ENCODE measurements at places on chromosomes 3 and 15.

DNA sequence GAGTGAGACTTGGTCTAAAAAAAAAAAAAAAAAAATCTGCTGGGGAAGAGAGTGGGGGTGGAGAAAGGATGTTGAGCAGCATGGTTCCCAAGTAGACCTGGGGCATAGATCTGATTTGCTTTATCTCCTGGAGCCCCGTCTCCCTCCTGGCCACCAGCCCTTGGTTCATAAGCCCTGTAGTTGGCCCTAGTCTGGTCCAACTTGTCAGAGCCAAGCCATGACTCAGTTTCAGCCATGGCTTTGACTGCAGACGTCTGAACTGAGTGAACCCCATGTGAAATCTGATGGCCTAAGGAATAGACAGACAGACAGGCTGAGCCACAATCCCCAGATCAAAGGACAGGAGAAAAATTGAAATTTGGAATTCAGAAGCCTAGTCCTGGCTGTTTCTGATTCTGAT is 2.0 kb upstream of the CILP start:
- DNase-seq: no peak

GRCh38 chr15:78697449-78697848 is 56.4 kb upstream of the CHRNB4 start:
- no peak for DNase-seq

GRCh38 chr15:96262097-96262496 is 68.4 kb upstream of the NR2F2 start:
- DNase-seq: no peak

DNA sequence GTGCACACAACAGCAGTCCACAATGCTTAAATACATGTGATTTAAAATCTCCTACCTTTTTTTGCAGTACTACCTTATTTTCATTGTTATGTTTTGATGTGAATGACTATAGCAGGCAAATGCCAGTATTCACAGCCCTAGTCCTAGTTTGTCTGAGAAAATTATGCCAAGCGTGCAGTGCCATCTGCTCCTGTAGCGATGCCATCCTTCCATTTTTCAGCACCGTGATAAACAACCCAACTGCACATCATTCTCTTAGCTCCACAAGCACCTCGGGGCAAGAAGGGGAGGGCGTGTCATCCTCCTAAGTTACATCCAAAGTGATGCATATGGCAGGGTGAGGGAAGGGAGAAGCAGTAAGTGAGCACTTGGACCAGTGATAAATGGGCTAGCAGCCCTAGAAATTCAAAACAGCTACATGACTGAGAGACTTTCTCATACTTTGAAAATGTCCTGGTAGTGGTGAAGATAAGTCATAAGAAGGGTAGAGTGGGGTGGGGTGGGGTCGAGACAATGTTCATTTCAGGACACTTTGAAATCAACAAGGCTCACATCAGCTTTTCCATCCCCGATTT is 198.8 kb downstream of the LSAMP start:
- no peak for DNase-seq

DNA sequence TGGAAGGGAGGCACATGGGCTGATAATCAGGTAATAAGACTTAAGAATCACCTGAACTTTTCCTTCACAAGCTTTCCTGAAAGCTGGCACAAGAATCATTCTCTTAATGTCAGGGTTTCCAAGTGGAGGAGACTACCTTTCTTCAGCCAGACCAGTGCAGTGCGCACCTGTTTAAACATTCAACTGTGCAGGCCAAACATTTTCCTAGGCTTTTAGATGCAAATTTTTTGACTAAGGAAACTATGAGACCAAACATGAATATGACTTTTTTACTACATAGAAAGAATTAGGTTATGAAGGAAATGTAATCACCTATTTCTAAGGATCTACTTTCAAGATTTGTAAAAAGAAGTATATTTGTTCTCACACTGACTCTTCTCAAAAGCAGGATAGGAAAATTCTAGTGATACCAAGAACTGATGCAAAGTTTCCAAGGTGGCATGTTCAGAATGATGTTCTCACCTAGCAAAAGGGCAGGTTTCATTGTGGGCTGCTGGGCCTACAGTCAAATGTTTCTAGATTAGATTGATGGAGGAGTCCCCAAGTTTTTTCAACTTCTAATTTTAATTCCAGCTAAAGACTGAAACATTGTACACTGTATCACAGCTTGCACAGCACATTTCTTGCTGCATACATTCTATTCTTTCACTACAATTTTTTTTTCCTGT is 339.1 kb downstream of the TIGIT start:
- no peak for DNase-seq

GRCh38 chr15:48336940-48337339 is 5.7 kb downstream of the DUT start:
- DNase-seq: no peak

DNA sequence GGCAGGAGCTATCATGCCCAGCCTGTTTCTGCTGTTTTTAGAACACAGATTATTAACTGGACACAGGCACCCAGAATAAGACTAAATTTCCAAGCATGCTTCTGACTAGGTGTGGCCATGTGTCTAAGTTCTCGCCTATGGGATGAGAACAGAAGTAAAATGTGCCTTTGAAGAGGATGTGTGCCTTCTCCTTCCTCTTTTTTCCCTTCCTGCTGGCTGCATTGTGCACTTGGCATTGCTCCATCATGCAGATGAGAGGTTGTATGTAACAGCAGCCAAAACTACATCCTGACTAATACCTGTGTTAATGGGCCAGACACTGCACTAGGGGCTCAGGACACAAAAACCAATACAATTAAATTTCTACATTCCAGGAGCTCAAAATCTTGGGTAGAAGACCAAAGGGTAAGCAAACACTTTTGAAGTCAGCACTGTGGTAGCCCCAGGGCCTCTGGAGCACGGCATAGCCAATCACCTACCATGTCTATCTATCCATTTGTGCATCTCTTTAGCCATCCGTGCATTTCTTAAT is 40.9 kb upstream of the RNU6-1 start:
- DNase-seq: no peak

- no peak for DNase-seq
Measured at GRCh38 chr15:78203346-78204225, 30.8 kb downstream of the ACSBG1 start.

GRCh38 chr15:99385865-99386264 is 134.6 kb downstream of the LRRC28 start:
- DNase-seq: no peak

GRCh38 chr15:88872106-88872505 is 23.2 kb downstream of the HAPLN3 start:
- DNase-seq: no peak

DNA sequence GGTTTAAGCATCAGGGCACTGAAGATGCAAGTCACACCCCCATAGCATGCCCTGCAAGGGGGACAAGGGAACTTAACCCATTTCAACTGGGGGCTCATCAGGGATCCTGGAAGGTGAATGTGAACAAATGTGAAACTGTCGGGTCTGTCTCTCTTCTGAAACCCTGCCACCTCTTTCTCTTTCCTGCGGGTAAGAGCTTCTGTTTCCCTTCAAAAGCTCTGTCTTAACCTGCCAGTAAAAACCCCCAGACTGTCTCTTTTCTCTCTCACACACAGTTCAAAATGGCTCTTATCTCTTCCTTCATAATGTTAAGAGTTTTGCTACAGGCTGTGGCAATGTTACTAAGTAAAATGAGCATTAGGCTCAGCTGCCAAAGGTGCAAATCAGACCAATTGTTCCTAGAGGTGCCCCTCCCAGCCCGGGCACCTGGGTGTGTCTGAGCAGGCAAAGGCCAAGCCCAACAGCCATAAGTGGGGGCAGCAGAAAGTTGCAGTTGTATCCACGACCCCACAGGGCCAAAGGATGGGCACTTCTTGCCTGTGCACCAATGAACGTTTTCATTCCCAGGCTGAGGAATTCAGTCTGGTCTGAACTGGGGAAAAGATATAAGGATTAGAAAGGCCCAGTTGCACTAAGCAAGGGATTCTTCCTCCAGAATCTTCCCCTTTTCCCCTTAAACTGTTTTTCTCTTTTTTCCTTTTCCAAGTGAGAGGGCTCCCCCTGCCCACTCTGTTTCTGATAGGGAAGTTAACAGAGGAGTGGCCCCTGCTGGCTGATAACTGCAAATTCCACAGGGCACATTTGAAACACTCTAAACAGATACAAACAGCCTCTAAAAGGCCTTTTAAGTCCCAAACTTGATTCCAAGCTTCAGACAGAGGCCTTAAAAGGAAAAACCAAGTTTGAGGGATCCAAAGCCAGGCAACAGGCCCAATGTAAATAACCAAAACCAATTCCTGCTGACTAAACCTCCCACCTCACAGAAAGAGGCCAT is 113.8 kb upstream of the EPHA6 start:
- DNase-seq: no peak

DNA sequence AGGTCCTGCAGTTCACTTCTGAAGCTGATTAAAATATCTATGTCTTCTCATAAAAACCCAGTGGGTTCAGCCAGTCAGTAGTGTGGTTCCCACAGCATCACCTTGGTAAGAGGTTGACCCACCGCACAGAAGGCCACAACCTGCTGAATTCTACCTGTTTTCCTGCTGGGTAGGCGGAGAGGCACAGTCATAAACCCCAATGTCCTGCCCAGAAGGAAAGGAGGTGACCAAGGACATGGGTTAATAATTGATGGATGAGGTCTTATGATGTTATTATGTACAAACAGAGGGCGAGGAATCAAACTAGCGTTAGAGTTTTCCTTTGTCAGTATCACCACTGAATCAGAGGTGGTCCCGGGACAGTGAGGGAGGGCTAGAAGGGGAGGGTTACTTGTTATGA is 27.8 kb downstream of the CA12 start:
- no peak for DNase-seq

DNA sequence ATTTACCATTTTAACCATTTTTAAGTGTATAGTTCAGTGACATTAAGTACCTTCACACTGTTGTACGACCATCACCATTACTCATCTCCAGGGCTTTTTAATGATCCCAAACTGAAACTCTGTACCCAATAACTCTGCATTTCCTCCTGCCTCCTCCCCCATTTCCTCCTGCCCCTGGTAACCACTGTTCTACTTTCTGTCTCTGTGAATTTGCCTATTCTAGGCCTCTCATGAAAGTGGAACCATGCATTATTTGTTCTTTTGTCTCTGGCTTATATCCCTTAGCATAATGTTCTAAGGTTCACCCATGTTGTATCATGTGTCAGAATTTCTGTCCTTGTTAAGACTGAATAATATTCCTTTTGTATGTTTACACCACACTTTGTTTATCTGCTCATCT is 154.2 kb downstream of the MECOM start:
- DNase-seq: no peak

- DNase-seq: no peak
Measured at GRCh38 chr15:60573936-60574335, 95.0 kb upstream of the ICE2 start.

GRCh38 chr15:99511531-99511865 is 54.3 kb upstream of the MEF2A start:
- DNase-seq: no peak

DNA sequence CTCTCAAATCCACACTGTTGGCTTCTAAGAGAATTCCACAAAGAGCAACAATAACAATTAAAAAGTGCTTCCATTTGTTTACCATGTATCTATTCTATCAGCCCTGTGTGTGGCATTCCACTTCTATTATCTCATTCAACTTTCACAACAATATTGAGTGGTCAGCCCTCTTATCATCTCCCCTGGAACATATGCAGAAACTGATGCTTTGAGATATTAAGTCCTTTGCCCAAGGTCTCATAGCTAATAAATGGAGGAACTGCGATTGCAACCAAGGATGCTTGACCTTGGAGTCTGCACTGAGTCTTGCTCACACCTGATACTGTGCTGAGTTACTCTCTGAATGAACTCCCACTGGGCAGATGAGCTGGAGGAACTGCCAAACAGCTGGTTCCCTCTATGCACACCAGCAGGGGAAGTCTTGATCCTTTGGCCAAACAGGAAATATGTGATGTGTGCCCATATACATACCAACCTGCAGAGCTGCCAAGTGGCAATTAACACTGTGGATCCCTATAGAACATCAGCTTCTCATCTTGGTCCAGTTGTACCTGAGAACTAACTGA is 144.7 kb upstream of the WNT5A start:
- no peak for DNase-seq

DNA sequence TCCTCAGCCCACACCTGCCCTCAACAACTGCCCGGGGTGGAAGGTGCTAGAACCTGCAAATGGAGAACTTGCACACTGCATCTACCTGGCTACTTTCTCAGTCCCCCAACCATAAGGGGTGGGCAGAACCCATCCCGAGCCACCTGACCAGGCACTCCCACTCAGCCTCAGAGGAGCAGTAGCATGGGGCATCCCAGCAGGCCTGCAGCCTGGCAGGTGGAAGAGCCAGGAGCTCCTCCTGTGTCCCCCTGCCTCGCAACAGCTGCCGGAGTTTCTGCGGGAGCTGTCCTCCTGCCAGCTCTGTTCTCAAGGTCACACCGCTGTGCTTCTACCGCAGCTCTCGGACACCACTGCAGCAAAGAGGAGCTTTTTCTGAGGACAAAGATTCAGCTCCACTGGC is 27.5 kb downstream of the RAB6B start:
- no peak for DNase-seq

DNA sequence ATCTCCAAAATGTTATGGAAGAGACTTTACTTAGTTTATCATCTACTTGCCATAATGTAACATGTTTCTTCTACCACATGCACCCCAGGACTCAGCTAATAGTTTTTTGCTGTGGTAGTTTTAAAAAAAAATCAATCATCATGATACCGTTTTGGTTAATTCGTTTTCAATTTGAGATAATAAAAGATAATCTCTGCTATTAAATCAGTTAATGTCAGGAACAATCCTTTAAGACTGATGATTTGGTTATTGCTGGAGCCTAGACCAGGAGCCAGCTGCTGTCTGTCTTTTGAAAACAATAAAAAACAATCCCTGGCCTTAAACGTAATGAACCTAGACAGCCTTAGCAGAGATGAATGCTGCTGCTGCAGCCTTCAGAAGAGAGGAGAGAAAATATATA is 403.7 kb downstream of the OXSM start:
- DNase-seq: no peak

GRCh38 chr15:73829523-73829922 is 43.8 kb upstream of the TBC1D21 start:
- no peak for DNase-seq

DNA sequence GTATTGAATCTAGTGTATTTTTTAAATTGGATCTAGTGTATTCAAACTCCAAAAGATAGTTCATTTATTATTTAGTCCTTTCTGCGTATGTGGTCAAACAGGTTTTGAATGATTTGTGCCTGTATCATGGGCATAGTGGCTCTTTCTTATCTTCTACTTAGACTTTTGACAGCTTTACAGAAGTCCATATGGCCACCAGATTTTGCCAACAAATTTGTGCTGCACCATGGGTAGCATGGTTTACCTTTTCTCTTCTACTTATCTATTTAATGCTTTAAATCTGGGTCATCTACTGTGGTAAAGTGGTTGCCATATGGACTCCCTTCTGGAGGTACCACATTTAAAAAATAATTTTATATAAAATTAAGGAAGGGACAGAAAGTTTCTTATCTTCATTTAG is 66.9 kb upstream of the CADM2 start:
- no peak for DNase-seq

- no peak for DNase-seq
Measured at GRCh38 chr15:60340207-60340921, 57.4 kb downstream of the ANXA2 start.

GRCh38 chr3:52280050-52280461 is 1.6 kb upstream of the WDR82 start:
- DNase-seq: no peak

Data from HEK293T (cell line).